ENCODE measurements at places on chromosomes 7 and 10.

- peak; percentile 30 for DNase-seq
These were observed 8.2 kb downstream of the EGFR start for GRCh38 chr7:55026867-55027490.

GRCh38 chr7:40815512-40815911 lies 680.7 kb downstream of the SUGCT start:
- DNase-seq = no peak

DNA sequence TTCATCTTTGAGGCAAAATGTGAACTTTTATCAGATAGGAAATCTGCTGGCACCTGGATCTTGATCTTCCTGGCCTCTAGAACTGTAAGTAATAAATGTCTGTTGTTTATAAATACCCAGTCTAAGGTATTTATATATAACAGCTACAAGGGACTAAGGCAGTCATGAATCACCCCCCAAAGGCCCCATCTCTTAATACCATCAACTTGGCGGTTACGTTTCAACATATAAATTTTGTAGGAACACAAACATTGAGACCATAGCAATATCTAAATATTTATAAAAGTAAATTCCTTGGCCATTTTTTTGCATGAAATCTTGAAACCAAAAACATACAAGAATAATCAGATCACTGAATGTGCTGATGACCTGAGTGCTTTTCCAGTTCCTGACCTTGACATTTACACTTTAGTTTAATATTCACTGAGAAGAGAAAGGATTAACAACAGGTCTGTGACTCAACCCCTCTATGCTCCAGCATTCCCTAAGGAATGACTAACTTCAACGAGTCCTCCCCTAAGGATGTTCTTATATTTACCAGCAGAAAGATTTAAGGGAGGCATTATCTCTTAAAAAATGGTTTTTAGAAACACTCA lies 1438.5 kb upstream of the CELF2 start:
- DNase-seq = no peak

- DNase-seq = peak; percentile 66
These were observed 122.7 kb upstream of the TMEM229A start for GRCh38 chr7:124155432-124156022.

GRCh38 chr7:63876707-63877322 lies 121.8 kb upstream of the ZNF722 start:
- DNase-seq = no peak

DNA sequence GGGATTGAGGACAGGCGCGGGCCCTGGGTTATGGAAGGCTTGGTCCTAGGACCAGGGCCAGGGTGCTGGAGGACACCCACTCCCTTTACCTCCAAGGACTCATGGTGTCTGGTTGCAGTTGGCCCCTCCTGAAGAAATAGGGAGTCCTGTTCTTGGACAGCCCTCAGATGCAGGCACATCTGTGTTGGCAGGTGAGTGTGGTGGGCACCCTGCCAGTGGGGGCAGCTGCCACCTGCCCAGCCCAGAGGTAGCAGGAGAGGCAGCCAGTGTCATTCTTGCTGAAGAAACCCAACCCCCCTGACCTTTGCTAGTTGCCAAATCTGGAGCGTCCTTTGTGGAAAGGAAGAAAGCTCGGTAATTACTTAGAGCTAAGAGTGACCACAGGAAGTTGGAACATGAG lies 8.3 kb downstream of the GALNT17 start:
- DNase-seq = no peak

DNA sequence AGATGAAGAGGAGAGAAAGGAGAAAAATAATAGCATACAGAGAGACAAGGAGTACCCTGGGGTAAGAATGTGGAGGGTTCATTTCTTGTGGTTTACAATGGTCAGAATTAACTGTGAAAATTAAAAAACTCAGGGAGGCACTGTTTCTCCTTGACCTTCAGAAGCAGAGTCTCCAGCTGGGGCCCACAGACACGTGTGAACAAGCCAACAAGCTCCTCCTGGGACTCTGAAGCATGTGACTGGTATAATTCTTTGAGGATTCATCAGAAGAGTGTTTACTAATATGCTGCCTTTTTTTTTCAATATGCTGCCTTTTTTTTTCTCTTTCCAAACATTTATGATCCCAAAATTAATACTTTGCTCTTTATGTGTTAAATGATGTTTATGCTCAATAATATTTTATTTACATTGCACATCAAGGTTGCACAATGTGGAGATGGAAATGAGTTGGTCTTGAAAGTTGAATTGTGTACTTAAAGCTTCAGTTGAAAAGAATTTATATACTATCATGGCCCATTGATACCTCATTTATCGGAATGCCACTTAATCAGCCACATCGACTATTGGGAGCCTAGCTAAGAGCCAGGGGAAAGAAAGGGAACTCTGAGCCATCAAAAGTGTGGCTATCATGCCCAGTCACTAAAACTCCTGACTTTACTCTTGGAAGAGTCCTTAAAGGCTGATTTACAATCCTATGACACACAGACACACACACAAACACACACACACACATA lies 134.7 kb upstream of the RHOBTB1 start:
- no peak for DNase-seq

DNA sequence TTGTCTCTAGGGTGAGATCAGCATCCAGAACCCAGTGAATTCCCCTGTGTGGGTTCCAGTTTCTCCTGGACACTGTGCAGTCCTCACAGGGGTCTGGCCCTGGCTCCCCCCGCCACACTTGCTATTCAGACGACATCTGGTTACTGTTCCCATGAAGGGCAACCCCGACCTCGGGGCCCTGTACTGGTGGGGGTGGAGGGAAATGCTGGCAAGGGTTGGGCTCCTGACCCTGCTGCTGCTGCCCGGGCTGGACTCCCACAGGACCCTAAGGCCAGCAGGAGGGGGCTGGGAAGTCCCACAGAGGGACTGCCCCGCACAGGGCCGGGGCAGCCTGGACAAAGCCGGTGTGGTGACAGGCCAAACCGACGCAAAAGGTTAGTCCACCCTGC lies 768 bp upstream of the CPA1 start:
- no peak for DNase-seq

- DNase-seq = no peak
These were observed 22.6 kb upstream of the PSAP start for GRCh38 chr10:71873582-71874211.

- no peak for DNase-seq
These were observed 67.2 kb downstream of the EMX2 start for GRCh38 chr10:117609796-117610170.

GRCh38 chr7:69597278-69598076 lies 798 bp upstream of the AUTS2 start:
- peak; percentile 83 for DNase-seq

DNA sequence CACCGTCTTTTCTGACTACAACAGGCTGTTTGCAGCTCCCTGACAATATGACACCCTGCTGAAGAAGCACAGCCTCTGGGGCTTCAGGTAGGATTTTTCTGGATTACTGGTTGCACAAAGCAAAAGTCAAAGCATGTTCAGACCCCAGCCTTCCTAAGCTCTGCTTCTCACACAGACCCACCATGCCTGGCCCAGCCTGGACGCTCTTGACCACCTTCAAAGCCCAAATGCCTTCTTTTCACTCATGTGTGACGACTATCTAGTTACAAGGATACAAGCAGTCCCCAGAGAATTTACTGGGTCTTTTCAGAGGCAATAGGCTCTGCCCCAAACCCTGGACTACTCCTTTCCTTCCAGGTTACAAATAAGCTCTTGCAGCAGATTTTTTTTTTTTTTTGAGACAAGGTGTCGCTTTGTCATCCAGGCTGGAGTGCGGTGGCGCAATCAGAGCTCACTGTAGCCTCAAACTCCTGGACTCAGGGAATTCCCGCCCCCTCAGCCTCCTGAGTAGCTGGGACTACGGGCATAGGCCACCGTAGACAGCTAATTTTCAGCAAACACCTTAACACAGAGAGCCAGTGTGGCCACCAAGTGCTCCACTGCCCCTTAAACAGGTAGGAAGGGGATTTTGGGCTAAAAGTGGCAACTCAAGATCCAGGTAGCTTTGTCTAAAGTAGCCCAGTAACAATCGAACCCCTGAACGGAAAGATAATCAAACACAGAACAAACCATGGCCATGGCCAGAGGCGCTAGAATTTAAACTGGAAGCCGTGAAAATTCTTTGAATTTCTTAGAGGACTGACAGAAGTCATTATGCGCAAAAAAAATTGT lies 16.2 kb downstream of the SVIL start:
- no peak for DNase-seq

- DNase-seq = no peak
These were observed 25.2 kb downstream of the YWHAG start for GRCh38 chr7:76333511-76334101.

DNA sequence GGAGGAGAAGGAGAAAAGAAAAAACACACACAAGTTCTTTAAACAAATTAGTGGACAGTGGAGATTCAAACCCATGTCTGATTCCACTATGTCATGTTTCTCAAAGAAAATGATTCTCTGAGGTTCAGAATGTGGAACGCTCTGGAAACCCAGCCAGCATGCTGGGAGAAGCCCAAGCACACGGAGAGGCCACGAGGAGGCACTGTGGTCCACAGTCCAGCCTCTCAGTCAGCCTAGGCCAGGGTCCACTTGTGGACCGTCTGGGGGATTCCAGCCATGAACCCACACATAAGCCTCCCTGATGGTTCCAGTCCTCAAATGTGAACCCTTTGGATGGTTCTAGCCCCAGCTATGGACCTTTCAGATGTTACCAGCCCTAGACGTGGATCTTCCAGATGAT lies 73.4 kb downstream of the CAV1 start:
- DNase-seq = no peak

DNA sequence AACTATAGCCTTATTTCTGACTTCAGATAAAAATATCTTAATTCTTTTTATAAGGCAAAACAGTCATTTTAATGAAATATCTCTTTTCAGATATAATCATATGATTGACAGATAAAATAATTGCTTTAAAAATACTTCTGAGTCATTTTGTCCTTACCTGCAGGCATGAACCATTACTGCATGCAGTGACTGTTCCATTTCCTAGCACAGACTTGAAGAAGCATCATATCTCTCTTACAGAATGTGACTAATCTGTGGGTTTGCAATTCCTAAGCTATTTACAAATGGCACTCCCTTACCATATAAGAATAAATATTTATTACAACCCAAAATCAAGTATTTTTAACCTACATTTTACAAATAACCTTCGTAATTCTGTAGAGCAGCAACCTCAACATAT lies 120.7 kb downstream of the SRPK2 start:
- DNase-seq = peak; percentile 46

DNA sequence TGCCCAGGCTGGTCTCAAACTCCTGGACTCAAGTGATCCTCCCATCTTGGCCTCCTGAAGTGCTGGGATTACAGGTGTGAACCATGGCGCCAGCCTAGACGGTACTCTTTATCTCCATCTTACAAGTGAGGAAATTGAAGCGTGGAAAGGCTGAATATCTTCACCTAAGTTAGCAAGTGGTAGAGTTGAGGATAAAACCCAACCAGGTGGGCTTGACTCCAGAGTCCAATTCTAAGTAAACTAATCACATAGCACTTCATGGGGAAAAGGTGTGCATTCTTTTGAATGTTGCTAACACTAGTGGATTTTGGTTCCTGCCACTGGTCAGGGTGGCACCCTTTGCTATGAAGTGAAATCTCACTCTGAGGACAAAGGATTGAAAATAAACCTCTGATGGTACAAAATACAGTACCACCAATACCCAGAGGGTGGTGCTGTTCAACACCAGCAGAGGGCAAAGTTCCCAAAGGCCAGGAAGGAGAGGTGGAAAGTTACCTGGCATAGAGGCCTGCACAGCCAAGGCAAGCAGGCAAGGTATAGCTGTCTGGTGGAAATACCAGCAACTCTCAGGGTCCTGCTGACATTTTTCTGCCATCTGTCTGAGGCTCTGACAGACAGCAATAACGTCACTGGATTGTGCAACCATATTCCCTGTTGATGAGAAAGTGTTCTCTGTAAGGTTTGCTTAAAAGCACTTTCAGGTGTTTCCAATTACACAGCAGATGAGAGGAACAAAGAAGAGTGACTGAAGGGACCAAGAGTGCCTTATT lies 17.6 kb downstream of the ZDHHC16 start:
- peak; percentile 73 for DNase-seq

- no peak for DNase-seq
These were observed 11.5 kb downstream of the SDK1 start for GRCh38 chr7:3312583-3312982.

- DNase-seq = peak; percentile 57
These were observed 219.2 kb downstream of the C7orf25 start for GRCh38 chr7:42692621-42693020.

- DNase-seq = peak; percentile 19
These were observed 447.1 kb upstream of the MKI67 start for GRCh38 chr10:128573281-128573845.

- DNase-seq = no peak
These were observed 91.7 kb downstream of the SLC39A12 start for GRCh38 chr10:18043148-18044006.

DNA sequence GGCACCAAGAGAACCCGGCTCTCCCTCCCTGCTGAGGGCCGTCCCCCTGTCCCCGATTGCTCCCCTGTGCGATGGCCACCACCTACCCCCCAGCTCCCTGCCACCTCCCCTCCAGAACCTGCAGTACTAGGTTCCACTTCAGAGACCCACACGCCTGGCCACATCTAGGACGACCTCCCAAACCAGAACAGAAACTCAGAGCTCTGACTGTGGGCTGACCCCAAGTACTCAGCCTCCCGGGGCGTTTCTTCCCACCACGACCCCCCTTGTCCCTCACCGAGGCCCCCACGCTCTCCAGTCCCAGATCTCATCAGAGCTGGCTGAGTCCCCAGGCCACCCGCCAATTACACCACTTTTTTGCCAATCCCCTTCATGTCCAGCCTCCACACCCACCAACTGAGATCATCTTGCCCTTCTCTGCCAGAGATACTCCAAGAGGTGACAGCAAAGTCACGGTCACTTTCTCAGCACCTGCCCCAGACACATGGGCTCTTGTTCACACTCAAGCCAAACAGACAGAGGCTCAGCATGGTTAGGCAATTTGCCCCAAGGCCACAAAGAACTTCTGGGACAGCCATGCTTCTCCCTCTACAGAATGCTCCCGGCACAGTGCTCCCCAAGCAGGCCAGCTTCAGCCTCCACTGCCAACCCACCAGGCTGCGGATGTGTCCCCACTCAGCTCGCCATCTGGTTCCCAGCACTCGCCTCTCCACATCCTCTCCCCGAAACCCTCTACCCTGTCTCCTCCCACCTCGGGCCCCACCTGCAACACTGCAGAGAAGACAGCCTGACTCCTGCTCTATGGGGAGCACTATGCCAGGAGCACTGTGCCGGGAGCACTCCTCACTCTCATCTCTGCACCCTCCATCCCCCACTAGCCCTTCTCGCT lies 4.7 kb downstream of the TMEM120A start:
- DNase-seq = no peak
